ENCODE measurements at places on chromosomes 1 and 21. TPM values are rescaled to one million over a fixed set of nuclear protein-coding genes. Genes with fewer than 3 reads are reported as not detected.

Gene RORC
- total RNA-seq: 10.8 TPM

- DNase-seq: peak; percentile 45
Measured at GRCh38 chr1:108560189-108560873, 431 bp downstream of the EEIG2 start.

- no peak for DNase-seq
Measured at GRCh38 chr1:216184126-216184680, 239.0 kb downstream of the USH2A start.

DNA sequence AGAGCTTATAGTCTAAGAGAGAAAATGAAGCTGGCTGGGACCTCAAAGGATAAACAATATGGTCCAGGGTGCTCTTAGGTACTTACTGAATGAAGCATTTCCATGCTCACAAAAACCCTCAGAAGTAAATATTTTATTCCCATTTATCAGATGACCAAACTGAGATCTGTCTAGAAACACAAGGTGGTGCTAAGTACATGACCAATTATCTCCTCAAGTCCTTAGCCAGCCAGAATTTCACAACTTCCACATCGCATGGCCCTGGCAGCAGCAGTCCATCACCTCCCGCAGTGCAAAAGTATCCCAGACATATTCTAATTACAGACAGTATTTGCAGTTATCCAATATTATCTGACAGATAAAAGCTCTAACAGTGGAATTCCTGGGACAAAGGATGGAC lies 321.7 kb upstream of the PROX1 start:
- DNase-seq: no peak

Gene AADACL4
- not detected for total RNA-seq

Gene EFHD2
- 10.8 TPM for total RNA-seq

Gene NEGR1
- 3.2 TPM for total RNA-seq

Gene CDC20
- 1.5 TPM for total RNA-seq

Gene MYOG
- total RNA-seq: not detected

DNA sequence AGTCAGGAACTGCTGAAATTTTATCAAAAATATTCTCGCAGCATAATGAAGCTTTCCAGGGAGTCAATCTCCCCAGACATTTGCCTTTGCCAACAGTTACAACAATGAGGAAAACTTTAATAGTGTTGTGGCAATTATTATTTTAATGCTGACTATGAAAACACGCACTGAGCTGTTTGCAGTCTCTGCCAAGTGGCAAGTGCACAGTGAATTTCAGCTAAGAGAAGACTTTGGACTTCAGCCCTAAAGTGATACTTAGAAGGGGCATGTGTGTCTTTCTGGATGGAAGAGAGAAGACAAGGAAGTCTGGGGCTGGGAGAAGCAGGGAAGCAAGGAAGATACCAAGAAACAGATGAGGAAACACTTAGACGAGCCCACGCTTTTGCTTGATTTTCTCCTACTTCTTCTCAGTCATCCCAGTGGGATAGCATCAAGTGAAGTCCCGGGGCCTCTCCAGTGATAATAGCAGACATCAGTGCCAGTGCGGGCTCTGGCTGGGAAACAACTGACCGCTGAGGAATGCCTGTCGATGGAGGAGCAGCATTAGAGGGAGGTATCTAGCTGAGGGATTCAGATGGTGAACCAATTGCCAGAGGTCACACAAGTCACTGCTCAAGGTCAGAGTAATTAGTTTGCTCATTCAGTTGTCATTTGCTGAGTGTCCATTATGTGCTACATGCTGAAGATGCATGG lies 196.3 kb downstream of the TTLL7 start:
- no peak for DNase-seq

DNA sequence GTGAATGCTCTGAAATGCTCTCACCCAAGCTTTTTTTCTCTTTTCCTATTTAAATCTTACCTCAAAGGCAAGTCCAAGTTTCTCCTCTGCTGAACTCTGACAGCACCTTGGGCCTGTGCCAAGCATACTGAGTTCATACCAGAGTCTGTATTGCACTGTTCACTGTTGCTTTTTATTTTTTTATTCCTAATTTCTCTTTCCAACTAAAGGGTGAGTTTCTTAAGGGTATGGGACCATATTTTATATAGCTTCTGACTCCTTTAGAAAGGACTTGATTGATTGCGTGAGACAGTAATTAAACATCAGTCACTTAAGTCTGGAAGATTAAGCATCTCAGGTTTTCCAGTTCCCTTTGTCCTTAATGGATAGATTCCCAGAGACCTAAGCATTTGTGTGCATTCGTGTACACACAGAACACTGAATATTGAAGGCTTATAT lies 69.9 kb downstream of the CACHD1 start:
- peak; percentile 85 for DNase-seq

Gene PARS2
- total RNA-seq: 5.6 TPM

Gene GJA4
- total RNA-seq: 15.0 TPM

DNA sequence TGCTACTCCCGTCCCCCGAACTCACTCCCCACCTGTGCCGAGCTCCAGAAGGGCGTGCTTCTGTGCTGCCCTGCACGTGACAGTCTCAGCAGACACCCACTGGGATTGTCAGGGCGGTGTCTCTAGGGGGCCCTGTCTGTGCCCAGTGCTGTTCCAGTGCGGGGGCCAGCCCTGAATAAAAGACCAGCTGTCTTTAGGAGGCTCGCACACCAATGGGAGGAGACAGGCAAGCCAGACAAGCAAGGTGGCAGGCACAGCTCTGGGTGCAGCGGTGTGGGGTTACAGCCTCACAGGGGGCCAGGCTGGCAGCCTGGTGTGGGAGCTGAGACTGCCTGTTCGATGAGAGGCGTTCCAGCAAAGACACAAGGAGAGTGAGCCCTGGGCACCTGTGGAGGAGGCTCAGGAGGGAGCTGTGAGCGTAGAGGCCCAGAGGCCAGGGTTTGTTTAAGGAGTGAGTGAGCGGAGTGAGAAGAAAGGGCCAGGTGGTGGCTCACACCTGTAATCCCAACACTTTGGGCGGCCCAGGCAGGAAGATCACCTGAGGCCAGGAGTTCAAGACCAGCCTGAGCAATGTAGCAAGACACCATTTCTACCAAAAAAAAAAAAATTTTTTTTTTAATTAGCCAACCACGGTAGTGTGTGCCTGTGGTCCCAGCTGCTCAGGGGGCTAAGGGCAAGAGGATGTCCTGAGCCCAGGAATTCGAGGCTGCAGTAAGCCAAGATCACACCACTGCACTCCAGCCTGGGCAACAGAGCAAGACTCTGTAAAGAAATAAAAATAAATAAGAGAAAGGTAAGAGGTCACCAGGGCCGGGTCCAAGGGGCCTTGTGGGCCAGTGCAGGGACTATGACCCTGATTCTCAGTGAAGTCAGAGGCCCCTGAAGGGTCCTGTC lies 48.2 kb upstream of the ARHGEF16 start:
- no peak for DNase-seq

DNA sequence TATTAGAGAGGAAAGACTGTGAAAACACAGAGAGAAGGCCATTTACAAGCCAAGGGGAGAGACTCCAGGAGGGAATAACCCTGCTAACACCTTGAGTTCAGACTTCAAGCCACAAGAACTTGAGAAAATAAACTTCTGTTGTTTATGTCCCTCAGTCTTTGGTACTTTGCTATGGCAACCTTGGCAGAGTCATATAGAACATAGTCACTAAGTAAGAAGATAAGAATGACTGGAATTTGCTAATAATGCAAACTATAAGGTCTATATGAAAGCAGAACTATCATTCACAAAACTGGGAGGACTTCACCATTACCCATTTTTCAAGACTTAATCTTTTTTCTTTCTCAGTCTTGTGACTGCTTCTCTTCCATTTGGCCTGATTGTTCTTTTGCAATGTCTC lies 767.3 kb upstream of the ADAMTS5 start:
- DNase-seq: no peak

GRCh38 chr1:231534703-231535159 lies 6.3 kb downstream of the TSNAX start:
- no peak for DNase-seq

- DNase-seq: peak; percentile 58
Measured at GRCh38 chr1:201884425-201884824, 4.3 kb upstream of the SHISA4 start.

- no peak for DNase-seq
Measured at GRCh38 chr1:33610391-33610790, 137.9 kb downstream of the ZSCAN20 start.

DNA sequence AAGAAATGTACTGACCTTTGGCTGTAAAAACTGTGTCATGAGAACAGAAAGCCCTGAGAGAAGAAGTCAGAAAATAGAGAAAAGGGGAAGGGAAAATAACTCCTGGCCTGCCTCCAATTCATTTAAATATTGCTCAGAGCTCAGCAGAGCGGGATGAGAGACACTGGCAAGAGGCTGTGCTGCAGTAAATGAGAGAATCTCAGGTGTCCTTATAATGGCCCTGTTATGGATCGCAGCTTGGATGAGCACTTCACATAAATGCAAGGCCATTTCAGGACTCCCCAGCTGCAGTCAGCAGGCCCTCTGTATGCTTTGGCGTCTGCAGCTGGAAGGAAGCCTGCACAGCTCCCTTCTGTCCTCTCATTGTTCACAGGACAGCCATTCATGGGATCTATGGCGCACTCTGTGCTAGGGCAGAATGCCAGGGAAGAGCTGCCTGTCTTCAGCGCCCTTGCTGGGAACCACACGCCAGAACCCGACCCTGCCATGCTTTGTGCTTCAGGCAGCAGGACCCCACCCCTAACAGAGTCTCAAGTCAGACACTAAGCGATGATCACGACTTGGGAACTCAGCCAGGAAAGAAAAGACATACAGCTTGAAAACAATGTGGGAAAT lies 20.7 kb upstream of the ABCB10 start:
- DNase-seq: peak; percentile 57

Gene BEST4
- total RNA-seq: 0.15 TPM

GRCh38 chr1:5839161-5839880 lies 152.9 kb downstream of the NPHP4 start:
- no peak for DNase-seq

Gene KRTAP10-1
- not detected for total RNA-seq

Gene RGS4
- total RNA-seq: 2.4 TPM

GRCh38 chr1:39509360-39510009 lies 18.0 kb downstream of the BMP8A start:
- peak; percentile 54 for DNase-seq

Measured in heart right ventricle (tissue), 16 donors.